ENCODE measurements at places on chromosomes 6 and 20.

- DNase-seq = no peak
Observed at GRCh38 chr6:34300332-34300751, 51.5 kb upstream of the SMIM29 start.

- no peak for DNase-seq
Observed at GRCh38 chr20:63955281-63955826, 862 bp downstream of the UCKL1 start.

- no peak for DNase-seq
Observed at GRCh38 chr6:36063318-36064060, 35.9 kb downstream of the MAPK14 start.

- no peak for DNase-seq
Observed at GRCh38 chr6:77461796-77462195, 1.5 kb downstream of the HTR1B start.

GRCh38 chr6:114009192-114009591 lies 38.2 kb upstream of the HDAC2 start:
- no peak for DNase-seq

GRCh38 chr6:116159782-116160524 lies 34.0 kb upstream of the COL10A1 start:
- no peak for DNase-seq

DNA sequence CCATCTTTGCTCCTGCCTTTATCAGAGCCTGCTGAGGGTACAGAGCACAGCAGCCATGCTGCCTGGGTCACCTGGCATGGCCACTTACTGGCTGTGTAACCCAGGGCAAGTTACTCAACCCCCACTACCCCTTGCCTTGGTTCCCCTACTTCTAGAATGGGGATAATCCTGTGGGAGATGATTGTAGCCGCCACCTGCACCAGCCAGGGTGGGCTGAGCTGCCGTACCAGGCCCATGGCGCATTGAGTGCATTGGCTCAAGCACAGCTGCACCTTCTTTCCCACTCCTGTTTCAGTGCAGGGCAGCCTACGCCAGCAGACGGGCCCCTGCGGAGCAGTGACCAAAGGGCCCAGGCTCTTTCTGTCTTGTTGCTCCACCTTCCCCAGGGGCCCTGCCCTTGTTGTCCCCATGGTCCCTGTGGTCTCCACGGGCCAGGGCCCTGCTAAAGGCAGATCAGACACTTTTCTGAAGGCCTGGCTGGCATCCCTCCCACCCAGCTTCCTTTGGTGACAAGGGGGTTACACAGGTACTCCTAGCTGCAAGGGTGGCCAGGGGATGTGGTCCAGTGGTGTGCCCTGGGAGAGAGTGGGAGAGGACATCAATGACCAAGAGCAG lies 159.4 kb upstream of the MLN start:
- DNase-seq = no peak

- DNase-seq = no peak
Observed at GRCh38 chr6:50823094-50823920, 4.6 kb downstream of the TFAP2B start.

DNA sequence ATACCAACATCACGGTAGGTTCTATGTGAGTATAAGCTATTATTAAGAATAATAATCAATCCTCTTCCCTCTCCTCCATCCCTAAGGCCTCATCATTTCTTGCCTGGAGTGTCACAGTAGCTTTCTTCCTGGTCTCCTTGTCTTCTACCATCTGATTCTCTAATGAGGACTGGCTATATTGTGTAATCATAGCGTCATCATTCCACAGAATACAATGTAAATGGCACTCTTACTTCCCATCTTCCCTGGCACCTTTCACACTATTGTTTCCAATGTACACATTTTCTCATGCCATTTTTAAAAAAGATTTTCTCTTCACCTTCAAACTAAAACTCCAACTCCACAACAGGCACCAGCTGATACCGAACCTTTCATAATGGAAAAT lies 2.2 kb upstream of the BTN3A2 start:
- DNase-seq = no peak

DNA sequence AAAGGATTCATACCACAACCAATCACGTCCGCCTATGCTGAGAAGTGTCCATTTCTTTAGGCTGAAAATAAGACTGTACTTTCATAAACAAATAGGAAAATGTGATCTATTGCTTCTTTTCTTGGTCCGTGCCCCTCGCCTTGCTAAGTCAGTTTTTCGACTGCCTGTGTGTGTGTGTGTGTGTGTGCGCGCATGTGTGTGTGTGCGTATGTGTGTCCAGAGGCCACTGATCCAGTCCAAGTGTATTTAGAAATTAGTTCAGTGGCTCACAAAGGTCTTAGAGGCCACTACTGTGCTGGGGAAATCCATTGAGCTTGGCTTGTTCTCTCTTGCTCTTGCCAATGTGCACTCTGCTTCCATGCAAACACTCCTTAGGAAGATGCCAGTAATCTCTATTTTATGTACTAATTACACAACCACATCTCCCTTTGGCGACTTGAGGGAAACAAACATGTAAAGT lies 50.5 kb downstream of the SLC22A23 start:
- DNase-seq = no peak

- no peak for DNase-seq
Observed at GRCh38 chr6:118981884-118982574, 47.1 kb upstream of the MCM9 start.

DNA sequence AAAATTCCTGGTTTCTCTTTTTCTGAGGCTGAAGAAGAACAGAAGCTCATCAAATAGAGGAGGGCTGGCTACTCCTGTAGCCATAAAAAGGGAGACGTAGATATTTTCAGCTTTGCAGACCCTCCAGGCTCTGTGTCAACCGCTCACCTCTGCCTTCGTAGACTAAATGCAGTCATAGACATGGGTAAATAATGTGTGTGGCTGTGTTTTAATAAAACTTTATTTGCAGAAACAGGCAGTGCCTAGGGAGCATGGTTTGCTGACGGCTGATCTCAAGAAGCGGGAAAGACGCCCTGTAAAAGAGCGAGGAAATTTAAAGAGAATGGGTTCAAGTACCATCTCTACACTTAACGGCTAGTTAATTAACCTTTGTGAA lies 171.8 kb downstream of the BCAS1 start:
- no peak for DNase-seq

DNA sequence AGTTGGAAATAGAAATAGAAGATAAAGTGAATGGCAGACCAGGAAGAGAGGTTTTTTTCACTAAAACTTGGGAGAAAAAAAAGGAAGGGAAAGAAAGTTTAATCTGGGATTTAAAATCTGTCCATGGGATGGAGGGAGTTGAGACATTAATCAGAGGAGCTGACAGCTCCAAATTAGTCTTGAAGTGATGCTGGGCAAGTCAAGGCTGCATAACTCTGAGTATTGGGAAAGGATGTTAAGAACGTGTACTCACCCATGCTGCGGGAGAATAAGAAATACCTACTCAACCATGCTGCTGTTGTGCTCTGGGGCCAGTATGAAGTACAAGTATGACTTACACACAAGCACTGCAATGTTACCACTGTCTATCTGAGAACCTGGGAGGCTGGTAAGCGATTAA lies 47.5 kb downstream of the SNRNP48 start:
- DNase-seq = no peak

DNA sequence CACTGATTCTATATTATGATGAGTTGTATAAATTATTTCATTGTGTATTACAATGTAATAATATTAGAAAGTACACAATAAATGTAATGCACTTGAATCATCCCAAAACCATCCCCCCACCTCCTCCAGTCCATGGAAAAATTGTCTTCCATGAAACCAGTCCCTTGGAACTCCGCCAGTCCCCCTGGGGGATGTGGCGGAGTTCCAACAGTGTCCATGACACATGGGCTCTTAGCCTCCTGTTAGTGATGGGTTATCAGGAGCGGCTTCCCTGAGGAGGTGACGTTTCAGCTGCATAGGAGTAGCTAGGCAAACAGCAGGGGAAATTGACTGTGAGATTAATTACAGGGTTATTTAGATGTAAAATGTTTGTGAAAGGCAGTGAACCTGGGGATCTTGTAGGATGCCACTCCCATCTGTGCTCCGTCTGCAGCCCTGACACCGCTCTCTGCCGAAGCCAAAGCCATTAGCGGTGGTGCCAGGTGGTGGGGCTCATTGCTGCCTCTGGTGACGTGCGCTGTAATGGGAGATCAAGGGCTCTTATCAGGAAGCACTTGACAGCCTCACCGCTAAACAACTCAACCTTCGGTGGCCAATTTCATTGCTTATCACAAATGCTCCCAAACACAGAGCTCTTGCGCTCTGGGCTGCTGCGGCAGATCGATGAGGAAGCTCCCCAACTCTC lies 81.6 kb upstream of the MC3R start:
- no peak for DNase-seq

- DNase-seq = no peak
Observed at GRCh38 chr6:14645221-14645620, 527.6 kb downstream of the CD83 start.

GRCh38 chr6:158131926-158132325 lies 36.1 kb downstream of the SERAC1 start:
- peak; percentile 65 for DNase-seq

DNA sequence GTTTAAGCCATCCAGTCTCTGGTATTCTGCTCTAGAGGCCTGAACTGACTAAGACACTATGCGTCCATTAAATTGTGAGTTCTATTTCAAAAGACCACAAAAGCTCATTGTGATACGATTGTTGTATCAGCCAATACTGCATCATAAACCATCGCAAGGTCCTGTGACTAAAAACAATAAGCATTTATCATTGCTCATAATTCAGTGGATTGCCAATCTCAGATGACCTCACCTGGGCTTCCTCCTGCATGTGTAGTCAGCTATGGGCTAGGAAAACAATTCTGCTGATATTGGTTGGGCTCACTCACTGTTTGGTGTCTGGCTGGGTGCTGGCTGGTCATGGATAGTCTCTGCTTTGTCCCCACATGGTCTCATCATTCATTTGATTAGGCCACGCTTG lies 592.7 kb upstream of the BTBD3 start:
- no peak for DNase-seq

DNA sequence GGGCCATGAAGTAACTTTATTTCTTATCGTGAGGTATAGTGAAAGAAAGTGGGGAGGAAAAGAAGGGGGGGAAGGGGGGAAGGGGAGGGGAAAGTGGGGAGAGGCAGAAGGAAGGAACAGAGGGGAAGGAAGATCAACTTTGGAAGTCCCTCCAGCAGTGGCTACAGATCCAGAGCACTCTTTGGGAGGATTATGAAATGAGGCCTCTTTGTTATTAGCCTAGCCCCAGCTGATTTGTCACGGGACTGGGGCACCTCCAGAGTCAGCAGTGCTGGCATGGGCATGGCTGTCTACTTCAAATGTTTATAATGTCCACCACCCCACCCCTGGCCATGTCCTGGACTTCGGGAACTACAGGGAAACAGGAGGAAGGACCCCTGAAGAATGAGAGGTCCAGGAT lies 7.6 kb downstream of the MOCS1 start:
- peak; percentile 8 for DNase-seq

DNA sequence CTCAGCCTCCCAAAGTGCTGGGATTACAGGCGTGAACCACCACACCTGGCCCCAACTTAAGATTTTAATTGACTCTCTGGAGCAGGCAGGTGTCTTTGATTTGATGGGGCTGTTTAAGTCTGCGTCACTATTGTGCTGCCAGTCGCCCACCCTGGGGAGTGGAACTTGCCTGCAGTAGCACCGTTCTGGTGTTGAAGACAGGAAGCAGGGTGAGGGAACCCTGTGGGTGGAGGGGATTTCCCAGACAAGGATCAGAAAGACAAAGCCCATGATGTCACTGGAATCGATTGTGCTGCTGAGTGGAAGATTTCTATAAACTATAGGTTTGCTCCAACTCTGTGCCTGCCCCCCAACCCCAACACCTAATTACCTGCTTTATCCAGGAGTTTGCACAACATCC lies 11.0 kb downstream of the ALDH8A1 start:
- DNase-seq = no peak

GRCh38 chr20:62588458-62589149 lies 53.7 kb upstream of the SLCO4A1 start:
- no peak for DNase-seq

DNA sequence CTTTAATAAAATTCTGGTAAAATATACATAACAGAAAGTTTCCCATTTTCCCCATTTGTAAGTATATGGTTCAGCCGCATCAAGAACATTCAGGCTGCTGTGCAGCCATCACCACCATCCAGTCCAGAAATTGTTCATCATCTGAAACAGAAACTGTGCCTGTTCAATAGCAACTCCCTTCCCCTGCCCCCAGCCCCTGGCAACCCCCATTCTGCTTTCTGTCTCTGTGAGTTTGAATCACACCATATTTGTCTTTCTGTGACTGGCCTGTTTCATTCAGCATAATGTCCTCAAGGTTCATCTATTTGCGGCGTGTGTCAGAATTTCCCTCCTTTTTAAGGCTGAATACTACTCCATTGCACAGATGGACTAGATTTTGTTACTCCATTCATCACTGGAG lies 19.1 kb downstream of the VSTM2L start:
- DNase-seq = no peak

- no peak for DNase-seq
Observed at GRCh38 chr20:23407781-23408464, 13.4 kb downstream of the NAPB start.

- no peak for DNase-seq
Observed at GRCh38 chr6:149988550-149989346, 25.0 kb downstream of the ULBP1 start.

DNA sequence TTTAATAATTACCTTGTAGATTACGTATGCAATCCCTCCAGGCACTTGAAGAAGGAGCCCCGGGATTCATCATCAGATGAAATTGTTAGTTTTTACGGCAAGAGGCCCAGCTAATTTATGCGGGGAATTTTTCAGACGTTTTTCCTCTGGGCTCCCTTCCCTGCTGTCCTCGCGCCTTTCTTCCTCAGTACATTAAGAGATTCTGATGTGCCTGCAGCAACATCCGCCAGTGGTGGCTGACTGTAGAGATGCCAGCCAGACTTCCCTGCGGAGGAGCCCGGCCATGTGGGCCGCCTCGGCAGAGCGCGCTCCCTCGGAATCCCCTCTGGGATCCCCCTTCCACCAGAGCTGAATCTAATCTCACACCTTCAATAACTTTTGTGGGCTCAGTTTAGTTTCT lies 46.4 kb upstream of the POU3F2 start:
- DNase-seq = no peak

- DNase-seq = no peak
Observed at GRCh38 chr6:73586416-73586974, 65.7 kb upstream of the EEF1A1 start.

DNA sequence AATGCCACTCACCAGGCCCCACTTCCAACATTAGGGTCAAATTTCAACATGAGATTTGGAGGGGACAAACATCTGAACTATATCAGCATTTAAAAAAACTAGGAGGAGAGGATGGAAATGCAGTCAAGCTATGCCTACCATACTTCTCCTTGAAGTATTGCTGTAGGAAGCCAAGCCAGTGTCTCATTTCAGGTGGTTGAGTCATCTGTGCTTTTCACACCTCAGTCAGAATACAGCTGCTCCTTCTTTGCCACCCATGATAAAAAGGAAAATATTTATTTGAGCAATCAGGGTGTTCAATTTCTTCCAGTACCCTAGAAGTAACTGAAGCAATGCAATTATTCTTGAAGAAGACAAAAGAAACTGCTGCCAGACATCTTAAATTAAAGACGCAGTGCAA lies 47.0 kb upstream of the EEF1E1 start:
- no peak for DNase-seq
